AG04449 (cell line): ENCODE measurements at places on chromosomes 13 and 19.

- DNase-seq: no peak
These were observed 13.4 kb downstream of the TM6SF2 start for GRCh38 chr19:19259741-19260140.

- no peak for DNase-seq
These were observed 35.8 kb downstream of the VSTM2B start for GRCh38 chr19:29561601-29562000.

- no peak for DNase-seq
These were observed 857.1 kb downstream of the GPC5 start for GRCh38 chr13:92255526-92255925.

- DNase-seq: no peak
These were observed 8.4 kb upstream of the COG3 start for GRCh38 chr13:45456196-45456972.

DNA sequence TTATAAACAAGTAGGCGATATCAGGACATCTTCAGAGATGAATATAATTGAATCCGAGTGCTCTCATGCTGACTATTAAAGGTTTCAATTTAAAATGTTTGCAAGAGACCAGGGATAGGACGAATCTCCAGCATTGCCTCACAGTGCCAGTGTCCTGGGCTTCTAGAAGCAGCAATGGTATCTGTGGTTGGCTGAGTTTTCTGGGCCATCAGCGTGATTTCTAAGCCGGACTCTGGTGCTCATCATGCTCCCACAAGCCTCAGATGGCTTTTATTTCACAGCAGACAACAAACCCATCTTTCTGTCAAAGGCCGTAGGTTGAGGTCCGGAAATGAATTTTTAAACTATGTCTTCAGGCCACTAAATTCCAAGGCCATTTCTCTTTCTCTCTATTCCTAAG lies 187.7 kb downstream of the FOXO1 start:
- DNase-seq: no peak

DNA sequence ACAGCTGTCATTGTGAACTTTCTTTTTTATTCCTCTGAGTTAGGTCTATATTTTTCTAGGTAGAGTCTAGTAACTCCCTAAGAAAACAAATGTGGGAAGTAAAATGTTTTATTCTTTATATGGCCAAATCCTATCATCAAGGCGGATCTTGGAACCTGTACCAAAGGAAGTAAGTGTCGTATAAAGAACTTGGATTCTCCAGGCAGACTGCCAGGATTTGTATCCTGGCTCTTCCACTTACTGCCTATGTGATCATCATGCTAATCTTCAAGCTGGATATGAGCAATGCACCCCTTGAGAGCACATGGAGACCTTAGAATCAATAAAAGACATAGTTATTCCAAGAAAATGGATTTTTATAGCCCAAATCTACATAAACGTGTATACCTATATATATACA lies 286.5 kb downstream of the PCDH17 start:
- DNase-seq: no peak

- no peak for DNase-seq
These were observed 238.0 kb downstream of the VWA8 start for GRCh38 chr13:41722684-41723535.

GRCh38 chr19:19179548-19180441 lies 9.7 kb upstream of the MEF2B start:
- no peak for DNase-seq

DNA sequence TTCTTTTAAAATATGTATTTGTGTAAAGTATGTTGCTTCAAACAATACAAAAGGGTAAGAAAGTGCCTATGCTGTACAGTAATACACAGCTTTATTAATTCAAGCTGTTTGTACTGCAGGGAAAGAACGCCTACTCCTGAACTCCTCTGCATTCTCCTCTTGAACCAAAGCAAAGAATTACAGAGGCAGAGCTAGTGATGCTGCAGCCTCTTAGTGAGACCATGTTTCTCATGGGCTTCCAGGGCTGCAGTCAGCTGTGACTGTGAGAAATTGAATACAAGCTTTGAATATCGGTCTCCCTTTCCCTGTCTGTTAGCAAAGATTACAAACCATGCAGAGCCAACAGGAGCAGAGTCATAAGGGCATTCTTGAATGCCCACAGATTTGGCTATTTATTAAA lies 248.5 kb downstream of the SLITRK1 start:
- no peak for DNase-seq

DNA sequence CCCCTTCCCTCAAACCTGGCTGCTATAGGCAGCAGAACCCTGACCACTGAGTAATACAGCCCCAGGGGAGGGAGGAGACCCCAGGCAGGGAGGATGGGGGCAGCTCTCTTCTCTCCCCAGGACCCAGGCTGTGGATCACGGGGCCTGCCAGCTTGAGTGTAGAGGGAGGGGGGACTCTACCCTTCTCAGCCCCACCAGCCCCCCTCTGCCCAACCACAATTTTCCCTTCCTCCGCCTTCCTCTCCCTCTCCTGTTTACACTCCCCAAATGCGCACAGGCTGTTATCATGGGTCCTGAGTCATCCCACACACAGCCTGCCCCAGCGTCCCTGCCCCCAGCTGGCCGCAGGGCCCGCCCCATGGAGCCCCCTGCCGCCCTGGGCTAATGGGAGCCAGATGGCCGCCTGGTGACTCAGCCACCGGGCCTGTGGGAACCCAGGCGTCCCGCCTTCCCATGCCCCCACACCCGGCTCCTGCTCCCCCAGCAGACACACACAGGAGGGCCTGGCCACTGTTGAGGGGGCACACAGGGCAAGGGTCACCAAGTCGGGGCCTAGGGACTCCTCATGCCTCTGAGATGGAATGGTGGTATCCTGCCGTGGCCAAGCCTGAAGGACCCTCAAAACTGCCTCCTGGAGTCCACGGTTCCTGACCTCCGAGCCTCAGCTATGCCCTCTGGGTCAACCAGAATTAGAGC lies 13.6 kb downstream of the CCDC97 start:
- peak; percentile 86 for DNase-seq

DNA sequence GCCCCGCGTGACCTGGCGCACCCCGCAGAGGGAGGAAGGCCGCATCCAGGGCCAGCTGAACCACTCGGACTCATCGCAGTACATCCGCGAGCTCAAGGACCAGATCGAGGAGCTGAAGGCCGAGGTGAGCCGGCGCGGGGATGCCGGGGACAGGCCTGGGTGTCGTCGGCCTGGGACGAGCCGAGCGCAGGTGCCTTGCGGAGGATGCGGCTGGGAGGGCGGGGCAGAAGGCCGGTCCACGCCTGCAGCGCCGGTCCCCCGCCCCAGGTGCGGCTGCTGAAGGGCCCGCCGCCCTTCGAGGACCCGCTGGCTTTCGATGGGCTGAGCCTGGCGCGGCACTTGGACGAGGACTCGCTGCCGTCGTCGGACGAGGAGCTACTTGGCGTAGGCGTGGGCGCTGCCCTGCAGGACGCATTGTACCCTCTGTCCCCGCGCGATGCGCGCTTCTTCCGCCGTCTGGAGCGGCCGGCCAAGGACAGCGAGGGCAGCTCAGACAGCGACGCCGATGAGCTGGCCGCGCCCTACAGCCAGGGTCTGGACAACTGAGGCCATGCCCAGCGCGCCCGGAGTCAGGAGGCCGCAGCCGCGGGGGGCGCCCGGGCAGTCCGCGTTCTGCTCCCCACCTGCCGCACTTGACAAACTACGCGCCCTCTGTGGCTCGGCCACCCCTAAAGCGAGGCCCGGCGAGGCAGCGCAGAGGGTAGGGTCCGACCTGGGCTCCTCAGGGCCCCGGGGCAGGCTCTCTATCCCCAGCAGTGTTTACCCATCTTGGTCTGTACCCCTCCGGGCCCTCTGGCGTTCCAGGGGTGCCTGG lies 10.8 kb downstream of the PRR36 start:
- DNase-seq: no peak

- DNase-seq: no peak
These were observed 4.5 kb upstream of the IL12RB1 start for GRCh38 chr19:18091217-18091608.

DNA sequence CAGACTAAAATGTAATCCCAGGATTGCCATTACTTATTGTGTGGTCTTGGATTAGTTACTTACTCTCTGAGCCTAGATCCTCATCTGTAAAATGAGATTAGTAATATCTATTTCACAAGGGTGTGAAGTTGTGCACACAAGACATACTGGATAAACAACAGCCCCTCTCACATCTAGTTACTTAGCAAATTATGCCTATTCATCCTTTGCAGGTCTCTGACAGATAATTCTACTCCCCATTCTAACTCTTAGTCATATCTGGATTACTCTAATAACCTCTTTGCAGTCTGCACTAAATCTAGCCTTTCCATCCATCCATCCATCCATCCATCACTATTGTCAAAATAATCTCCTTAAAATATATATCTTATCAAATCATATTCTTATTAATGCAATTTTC lies 12.4 kb downstream of the MTRF1 start:
- DNase-seq: no peak

DNA sequence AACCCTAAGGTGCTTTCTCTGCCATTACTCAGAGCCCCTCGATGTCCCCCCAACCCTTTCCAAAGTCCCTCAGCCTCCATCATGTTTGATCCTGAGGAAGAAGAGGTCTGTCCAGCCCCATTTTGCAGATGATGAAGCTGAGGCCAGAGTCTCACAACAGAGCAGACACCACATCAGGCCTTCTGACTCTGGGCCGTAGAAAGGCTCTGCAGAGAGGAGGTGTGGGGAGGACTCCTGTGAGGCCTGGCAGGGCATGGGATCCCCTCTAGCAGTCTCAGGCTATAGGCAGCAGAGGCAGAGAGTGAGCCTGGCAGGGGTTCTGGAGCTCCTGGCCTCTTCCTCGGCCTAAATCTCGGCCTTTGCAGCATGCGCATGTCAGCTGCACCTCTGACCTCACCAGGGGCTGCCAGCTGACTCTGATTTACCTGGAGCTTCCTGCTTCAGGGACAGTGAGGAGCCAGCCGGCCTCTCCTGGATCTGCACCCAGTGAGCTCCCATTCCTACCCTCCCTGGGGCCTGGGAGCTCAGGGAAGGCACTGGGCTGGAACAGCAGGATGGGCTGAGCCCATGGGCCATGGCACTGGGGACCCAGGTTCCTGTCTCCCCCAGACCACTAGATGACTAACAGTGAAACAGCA lies 41.7 kb upstream of the VSTM2B start:
- no peak for DNase-seq

DNA sequence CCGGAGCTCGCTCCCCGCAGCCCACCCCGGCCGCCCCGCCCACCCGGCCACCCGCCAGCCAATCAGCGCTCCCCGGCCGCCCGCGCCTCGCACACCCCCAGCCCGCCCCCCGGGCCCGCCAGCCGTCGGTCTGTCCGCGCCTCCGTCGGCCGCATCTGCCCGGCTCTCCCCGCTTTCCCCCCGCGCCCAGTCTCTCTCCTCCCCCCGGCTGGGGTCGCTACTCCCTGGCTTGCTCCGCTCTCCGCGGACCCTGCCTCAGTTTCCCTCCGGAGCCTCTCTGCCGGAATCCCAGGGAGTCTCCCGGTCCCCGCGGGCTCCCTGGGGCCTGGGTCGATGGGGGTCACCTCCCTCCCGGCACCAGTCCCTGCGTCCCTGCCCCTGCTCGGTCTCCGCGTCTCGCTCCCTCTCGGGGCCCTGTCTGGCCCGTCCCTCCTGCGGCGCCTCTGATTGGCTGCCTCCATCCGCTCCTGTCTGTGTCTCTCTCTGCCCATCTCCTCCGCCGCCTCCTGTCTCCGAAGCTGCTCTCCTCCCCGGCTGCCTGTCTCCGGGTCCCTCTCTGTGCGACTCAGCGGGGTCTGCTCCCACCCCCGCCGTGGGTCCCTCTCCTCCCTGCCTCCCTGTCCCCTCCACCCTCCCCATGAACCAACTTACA lies 484 bp downstream of the IL11 start:
- no peak for DNase-seq

- DNase-seq: no peak
These were observed 22.8 kb downstream of the ZNF20 start for GRCh38 chr19:12117201-12117970.

- DNase-seq: no peak
These were observed 12.6 kb downstream of the DNASE2 start for GRCh38 chr19:12868540-12869112.

DNA sequence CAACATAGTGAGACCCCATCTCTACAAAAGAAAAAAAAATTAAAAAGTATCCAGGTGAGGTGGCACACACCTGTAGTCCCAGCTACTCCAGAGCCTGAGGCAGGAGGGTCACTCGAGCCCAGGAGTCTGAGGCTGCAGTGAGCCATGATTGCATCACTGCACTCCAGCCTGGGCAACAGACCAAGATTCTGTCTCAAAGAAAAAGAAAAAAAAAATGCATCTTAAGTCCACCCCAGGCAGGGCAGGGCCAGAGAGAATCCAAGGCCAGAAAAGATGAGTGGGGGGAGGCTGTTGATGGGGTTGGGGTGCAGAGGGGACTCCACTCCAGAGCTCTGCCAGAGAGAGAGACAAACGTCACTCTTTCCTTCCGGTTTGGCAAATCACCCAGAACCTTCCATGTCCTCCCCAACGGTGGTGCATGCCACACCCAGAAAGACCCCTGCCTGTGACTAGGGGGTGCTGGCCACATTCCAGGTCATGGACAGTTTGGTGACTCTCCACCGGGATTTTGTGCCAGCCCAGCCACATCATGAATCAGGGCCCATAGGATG lies 431 bp downstream of the FUT3 start:
- DNase-seq: no peak

- DNase-seq: no peak
These were observed 19.7 kb downstream of the ZC3H4 start for GRCh38 chr19:47093841-47094240.
